CD4-positive, alpha-beta T cell treated with Interleukin-4 for 4 hours (primary cell): ENCODE measurements at places on chromosomes 12 and 14.

GRCh38 chr12:19223695-19224094 is 94.2 kb downstream of the PLEKHA5 start:
- no peak for DNase-seq

- DNase-seq: no peak
Measured at GRCh38 chr12:119090865-119091264, 87.9 kb upstream of the HSPB8 start.

DNA sequence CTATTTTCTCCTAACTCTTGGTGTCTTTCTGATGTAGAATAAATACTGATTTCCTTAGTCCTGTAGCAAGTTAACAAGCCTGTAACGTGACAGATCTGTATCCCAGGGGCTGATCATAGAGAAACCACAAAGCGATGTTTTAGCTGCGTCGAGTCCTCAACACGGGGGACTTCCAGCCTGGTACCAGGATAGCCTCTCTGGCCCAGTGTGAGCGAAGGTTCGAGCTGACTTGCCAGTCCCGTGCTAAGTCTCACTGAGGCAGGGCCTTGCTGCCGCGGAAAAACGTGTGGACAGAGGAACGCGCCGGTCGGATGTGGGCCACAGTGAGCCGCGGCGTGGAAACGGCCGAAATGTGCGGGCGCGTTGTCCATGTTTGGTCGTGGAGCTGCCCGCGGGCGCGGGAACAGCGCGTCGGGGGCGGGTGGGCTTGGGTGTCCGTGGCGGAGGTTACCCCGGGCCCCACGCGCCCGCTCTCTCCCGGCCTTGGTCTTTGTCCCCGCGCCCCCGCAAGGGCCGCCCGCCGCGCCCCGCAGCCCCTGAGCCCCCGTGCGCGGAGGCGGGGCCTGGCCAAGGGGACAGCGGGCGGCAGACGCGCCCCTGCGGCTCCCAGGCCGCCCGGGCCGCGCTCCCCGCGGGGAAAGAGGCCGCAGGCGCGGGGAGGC is 531 bp upstream of the EML1 start:
- DNase-seq: no peak

- no peak for DNase-seq
Measured at GRCh38 chr12:27981874-27982273, 9.3 kb upstream of the PTHLH start.

DNA sequence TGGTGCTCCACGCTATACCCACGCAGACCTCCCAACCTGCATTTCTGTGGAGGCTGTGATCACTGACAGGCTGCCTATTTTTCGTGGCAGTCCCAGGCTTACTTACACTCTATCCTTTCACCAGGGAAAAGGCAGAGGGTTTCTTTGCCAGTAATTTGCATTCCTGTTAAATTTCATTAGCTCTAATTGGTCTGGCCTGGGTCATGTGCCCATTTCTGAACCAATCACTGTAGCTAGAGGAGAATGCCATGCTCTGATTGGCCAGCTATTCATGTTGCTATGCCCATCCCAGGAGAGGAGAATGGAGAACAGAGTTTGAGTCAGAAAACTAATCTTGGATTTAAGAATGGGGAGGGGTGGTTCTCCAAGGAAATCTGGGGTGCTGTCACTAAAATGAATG is 43.2 kb upstream of the TUNAR start:
- no peak for DNase-seq

GRCh38 chr14:59406454-59407245 is 58.5 kb downstream of the GPR135 start:
- DNase-seq: no peak

GRCh38 chr14:68673464-68673863 is 119.4 kb downstream of the ZFP36L1 start:
- DNase-seq: no peak

DNA sequence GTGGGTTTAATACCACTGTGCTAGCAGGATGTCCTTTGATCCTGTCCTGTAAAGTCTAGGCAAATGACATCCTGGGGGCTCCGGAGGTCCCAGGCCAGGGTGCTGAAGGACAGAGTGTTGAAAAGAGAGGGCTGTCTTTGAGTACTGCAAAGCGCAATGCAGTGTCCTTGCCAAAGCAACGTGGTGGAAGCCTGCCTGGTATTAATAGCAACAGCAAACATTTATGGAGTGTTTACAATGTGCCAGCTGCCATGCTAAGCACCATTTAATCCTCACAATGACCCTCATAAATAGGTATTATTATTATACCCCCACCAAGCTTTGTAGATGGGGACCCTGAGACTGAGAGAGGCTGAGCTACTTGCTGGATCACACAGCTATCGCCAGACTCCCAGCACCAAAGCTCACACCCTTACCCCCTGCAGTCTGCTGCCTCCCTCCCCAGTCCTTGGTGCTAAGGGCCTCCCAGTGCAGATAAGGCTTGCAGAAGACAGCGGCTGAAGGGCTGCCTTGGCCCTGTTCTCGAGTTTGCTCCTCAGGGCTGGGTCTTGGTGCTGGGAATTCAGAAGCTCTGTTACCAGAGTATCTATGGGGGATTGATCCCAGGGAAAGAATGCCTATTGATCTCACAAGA is 427.7 kb downstream of the FUT8 start:
- DNase-seq: no peak

DNA sequence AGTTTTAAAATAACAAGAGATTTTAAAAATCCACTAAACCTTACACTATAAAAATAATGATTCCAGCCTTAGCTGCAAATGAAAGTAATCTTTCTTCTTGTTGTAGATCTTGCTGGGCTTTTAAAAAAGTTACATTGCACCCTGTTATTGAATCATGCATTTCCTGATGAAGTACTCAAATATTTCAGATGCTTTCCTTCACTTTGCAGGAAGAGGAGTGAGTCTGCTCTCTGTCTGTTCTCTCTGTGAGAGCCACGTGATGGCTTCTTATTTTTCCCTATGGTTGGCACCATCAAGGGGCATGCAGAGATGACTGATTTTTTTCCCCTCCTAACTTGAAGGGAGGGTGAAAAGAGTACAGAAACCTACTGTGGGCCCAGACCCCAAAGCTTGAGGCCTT is 262.7 kb downstream of the ATP23 start:
- DNase-seq: no peak

- DNase-seq: peak; percentile 51
Measured at GRCh38 chr12:49092086-49092815, 2.4 kb downstream of the DHH start.

- no peak for DNase-seq
Measured at GRCh38 chr12:80745851-80746505, 29.3 kb downstream of the MYF5 start.

DNA sequence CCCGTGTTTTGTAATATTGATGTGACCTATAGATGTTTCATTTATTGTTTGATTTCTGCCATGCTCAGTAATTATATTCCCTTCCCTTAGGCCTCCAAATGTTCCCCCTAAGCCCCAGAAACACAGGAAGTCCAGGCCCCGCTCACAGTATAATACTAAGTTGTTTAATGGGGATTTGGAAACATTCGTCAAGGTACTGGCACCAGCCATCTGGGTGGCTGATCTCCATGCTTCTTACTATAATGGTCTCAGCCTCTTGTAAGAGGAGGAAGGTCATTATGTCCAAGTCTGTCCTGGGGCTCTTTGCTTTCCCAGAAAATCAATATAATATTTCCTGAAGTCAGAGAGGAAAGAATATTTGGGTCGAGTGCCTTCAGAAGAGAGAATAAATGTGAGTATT is 130.9 kb downstream of the KICS2 start:
- DNase-seq: no peak

GRCh38 chr14:83085136-83085535 is 1551.5 kb upstream of the SEL1L start:
- no peak for DNase-seq

DNA sequence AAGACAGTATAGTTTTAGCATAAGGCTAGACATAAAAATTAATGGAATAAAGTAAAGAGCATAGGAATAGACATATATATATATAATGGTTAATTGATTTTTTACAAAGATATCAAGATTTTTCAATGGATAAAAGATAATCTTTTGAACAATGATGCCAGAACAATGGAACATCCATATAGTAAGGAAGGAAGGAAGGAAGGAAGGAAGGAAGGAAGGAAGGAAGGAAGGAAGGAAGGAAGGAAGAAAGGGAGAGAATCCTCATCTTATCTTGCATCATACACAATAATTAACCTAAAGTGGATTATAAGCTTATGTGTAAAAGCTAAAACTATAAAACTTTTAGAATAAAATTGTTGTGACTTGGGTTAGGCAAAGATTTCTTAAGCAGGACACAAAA is 9.8 kb upstream of the NELL2 start:
- no peak for DNase-seq

DNA sequence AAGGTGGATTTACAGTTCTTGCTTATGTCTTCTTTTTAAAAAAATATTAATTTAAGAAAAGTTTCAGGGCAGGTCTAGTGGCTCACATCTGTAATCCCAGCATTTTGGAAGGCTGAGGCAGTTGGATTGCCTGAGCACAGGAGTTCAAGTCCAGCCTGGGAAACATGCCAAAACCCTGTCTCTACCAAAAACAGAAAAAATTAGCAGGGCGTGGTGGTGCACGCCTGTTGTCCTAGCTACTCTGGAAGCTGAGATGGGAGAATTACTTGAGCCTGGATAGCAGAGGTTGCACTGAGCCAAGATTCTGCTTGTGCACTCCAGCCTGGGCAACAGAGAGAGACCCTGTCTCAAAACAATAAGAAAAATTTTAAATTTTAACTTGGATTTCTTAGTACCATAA is 5.4 kb upstream of the TAS2R46 start:
- no peak for DNase-seq

DNA sequence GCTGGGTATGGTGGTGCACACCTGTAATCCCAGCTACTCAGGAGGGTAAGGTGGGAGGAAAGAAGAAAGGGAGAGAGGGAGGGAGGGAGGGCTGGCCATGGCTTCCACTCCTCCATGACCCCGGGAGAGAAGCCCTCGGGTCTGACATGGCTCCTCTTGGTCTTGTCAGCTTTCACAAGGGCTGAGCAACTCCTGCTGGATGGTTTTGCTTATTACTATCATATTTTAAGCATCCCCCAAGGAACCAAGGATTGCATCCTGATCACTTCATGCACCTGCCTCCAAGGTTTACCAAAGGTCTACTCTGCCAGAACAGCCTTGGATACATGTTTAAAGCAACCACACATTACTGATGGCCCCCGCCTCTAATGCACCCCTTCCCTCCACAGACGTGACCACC is 28.0 kb upstream of the NCOR2 start:
- DNase-seq: no peak

GRCh38 chr12:123868791-123869190 is 103.8 kb downstream of the CCDC92 start:
- DNase-seq: no peak

DNA sequence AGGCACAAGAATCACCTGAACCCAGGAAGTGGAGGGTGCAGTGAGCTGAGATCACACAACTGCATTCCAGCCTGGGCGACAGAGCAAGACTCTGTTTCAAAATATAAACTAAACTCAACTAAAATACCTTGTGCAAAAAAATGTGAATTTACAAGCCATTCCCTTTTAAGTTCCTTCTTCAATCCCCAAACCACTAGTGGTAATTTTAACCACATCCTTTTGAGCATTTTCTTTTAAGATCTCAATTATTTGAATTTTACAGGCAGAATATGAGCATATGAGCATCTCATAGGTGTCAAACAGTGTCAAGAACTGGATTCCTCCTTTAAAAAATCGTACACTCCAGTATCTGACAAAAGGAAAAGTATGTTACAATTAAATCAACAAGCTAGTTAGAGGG is 57.0 kb upstream of the NPFF start:
- no peak for DNase-seq

- no peak for DNase-seq
Measured at GRCh38 chr12:52890417-52890816, 14.5 kb downstream of the KRT8 start.

DNA sequence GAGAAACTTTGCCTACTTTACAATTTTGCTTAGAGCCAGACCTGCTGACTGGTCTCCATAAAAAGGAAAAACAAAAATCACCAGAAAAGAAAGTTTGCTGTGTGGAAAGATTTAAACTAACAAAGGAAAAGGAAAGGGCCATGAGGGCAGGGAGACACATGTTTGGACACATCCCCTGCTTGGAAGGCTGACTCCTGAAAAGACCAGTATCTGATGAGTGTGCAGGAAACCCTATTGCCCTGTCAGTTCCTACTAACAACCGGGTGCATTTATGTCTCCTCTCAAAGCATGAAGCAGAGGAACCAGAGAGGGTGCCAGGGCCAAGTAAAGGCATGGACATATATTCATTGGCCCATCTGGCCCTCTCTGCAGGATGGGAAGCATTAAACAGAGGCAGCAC is 7.0 kb upstream of the STAB2 start:
- no peak for DNase-seq

DNA sequence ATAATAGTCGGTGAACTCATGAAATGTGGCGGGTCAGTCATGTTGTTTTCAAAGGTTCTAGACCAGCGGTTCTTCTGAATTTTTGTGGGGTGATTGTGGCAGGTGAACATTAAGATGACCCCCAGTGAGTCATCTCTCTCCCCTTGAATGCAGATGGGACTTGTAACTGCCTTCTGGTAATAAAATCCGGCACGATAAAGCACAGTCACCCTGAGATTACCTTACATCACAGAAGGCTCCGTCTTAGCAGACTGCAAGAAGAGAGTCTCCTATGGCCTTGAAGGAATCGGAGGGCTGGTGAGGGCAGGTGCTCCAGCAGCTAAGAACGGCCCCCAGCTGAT is 189.6 kb downstream of the FOXN3 start:
- no peak for DNase-seq

- DNase-seq: peak; percentile 33
Measured at GRCh38 chr12:52691076-52691840, 11.1 kb upstream of the KRT1 start.

- DNase-seq: no peak
Measured at GRCh38 chr14:73254247-73255004, 17.1 kb downstream of the PAPLN start.

DNA sequence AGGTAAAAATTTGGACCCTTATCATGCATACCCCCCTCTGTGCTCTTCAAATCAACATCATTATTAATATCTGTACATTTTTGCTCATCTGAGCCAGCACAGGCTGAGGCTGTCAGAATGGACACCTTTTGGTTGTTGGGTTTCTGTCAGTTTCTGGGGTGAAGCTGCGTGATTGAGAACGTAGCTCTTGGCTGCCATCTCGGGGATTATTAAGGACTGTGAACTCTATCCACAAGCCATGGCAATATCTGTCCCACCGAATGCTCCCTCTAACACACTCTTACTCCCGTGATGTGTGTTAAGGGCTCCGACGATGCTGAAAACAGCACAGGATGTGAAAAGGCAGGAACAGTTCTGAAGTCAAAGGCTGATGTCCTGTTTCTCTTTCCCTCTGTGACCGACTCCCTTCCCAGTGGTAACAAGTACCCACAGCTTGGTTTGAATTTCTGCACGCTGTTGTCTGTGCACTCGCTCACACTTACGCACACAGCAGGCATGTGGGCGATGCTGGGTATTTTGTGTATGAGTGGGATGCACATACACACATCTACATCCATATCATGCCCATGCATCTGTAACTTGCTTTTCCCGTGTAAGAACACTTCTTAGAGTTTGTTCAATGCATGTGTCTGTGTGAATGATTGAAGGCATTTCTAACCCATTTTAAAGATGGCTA is 405.6 kb downstream of the TMEM121 start:
- DNase-seq: no peak
